ENCODE measurements at places on chromosomes 3 and 15.
A peak's percentile ranks its signal among the peaks of the same experiment; 100 is the strongest.

- no peak for DNase-seq
These were observed 10.6 kb upstream of the POU1F1 start for GRCh38 chr3:87287011-87287410.

DNA sequence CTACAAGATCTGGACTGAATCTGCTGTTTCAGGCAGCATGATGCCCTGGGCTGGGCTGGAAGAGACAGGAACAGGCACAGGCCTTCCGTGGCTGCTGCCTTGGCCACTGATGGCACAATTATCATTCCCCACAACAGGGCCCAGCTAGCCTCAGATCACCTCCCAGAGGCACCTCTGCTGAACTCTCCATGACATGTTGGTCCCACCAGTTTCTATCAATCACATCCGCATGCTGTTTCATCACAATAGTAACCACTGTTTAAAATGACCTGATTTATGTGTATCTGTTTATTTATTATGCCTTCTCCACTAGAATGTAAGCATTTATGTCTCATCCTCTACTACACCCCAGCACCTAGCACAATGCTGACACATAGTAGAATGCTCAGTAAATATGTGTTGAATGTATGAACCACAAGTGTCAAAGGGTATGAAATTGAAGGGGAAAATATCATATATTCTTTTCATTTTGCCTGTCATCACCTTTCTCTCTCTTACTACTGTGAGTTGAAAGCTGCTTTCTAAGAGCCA is 32.7 kb upstream of the ZBTB38 start:
- no peak for DNase-seq

- no peak for DNase-seq
These were observed 40.3 kb downstream of the SPG11 start for GRCh38 chr15:44623178-44623577.

DNA sequence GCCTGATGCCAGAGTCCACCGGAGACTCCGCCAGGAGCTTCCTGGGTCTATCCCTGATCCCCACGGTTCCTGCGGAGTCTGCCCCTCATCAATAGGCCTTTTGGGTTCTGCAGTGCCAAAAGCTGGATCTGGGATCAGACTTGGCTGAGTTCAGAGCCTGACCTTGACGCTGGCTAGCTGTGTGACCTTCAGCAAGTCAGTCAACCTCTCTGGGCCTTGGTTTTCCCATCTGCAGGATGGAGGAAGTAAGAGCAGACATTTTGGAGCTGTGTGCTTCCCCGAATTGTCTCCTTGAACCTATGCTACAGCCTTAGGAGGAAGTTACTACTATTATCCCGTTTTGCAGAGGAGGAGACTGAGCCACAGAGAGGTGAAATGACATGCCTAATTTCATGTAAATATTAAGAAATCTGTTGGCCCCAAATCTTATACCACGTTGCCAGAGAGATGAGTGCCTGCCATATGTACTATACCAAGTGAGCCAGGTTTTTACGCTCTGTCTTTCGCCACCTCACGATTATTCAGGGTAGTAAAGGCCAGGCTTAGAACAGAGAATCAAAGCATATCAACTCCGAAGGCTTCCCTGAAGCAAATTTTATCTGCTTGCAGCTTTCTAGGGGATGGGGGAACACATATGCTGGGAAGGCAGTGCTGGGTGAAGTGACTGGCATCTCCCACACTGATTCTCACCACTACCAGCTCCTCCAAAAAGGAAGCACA is 112.5 kb downstream of the SRGAP3 start:
- DNase-seq: no peak

DNA sequence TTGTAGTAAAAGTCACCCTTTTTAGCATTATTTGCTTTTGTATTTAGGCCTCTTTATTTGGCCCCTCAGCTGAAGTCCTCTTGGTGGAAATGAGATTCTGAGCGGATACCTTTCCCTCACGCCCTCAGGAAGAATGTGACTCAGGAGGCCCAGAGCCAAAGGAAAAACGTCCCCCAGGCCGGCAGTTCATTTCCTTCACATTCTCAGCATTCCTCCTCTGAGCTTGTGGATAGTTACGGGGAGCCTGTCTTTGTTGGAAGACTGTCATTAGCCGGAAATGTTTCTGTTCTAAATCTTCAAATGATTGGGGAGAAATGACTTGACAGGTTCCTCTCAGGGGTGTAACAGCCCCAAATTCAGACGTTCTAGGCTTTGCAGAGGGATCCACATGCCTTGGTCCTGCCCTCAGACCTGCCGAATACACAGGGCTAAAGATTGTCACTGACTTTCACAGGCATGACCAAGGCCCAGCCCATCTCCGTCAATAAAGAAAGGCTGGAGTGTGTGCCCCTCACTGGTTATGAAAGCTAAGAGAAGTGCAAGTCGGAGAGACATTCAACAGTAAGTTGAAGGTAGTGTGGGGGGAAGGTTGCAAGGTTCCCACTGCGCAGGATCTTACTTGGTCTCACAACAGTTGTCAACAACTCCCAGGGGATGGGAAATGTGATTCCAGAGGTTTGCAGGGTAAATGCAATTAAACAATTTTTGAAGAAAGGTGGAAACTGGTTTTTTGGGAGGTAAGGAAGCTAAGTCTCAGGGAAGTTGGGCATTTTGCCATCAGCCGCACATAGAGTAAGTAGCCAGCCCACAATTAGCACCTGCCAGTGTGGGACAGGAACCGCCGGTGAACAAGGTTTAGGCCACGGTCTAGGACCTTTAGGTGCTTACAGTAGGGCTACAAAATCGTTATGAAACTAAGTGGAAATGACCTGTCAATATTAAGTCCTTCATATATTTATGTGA is 39.7 kb upstream of the MYZAP start:
- DNase-seq: peak; percentile 68
